ENCODE measurements at places on chromosomes 1 and 21. TPM values are rescaled to one million over a fixed set of nuclear protein-coding genes. Genes with fewer than 3 reads are reported as not detected.

CACHD1 gene
- 5.5 TPM for total RNA-seq

GRCh38 chr1:218456444-218456843, 111.3 kb downstream of the TGFB2 start:
- DNase-seq, result no peak

DNA sequence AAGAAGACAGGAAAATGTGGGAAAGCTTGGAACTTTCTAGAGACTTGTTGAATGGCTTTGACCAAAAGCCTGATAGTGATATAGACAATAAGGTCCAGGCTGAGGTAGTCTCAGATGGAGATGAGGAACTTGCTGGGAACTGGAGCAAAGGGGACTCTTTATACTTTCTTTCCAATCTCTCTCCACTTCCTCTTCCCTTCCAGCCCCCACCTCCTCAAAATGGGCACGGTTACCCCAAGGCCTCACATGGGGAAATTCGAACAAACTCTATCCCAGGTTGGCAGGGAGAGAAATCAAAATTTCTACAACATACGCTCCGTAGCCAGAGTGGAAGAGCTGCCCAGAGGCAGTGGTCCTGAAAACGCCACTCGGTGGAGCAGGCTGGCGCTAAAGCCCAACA, 15.2 kb downstream of the PPT1 start:
- DNase-seq, result no peak

DNA sequence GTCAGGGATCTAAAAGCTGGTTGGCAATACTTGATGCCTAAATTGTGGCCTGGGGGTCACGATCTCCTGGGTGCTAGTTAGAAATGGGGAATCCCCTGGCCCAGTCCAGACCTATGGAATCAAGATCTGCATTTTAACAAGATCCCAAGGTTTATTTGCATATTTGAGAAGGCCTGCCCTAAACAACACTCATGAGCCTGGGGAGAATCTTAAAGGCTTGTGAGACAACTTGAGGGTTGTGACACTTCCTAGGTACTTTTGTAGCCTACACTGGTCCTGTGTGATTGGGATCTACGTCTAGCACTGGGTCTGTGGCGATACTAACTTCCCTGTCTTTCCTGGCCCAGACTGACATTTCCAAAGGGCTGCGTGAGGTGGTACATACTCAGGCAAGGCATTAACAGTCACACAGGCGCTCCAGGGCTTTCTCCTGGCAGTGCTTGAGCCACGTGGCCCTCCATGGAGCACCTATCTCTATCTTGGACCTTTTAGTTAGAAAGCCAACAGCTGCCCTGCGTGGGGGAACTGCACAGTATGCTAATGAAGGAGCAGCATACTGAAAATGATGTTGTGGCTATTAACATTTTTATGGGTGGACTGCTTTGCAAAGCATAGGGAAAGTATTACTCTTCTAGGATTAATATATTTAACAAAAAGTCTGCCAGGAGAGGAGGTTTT, 263.1 kb downstream of the ST6GALNAC3 start:
- no peak for DNase-seq

- DNase-seq, result no peak
Measured at GRCh38 chr1:78101051-78101450, 55.3 kb downstream of the GIPC2 start.

SELENBP1 gene
- 372 TPM for total RNA-seq

DNA sequence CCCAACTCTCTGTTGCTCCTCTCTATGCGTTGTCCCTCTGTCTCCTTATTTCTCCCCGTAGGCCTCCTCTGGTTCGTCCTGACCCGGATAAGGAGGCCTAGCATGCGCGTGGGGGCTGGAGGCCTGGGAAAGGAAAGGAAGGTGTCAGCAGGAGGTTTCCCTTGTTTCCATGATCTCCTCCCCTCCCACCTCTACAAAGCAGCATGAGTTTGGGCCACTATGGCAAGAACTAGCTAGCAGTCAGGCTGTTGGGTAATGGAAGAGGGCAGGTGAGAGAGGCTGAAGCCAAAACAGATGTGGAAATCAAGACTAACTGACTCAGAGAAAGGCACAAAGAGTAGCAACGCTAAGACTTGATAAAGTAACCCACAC, 687 bp upstream of the SEMA6C start:
- no peak for DNase-seq

DNA sequence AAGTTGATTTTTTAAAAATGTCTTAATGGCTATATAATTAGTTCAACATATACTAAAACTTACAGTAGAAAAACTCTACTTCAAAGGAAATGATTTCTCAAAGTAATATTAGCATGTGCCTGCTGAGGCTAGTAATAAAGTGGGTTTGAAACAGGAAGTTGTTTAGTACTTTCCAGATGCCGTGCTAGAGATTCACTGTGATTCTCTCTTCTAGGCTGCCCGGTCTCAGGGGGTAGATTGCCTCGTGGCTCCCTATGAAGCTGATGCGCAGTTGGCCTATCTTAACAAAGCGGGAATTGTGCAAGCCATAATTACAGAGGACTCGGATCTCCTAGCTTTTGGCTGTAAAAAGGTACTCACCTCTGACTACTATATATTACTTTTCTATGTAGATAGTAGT, 9.1 kb downstream of the EXO1 start:
- DNase-seq, result no peak

DNA sequence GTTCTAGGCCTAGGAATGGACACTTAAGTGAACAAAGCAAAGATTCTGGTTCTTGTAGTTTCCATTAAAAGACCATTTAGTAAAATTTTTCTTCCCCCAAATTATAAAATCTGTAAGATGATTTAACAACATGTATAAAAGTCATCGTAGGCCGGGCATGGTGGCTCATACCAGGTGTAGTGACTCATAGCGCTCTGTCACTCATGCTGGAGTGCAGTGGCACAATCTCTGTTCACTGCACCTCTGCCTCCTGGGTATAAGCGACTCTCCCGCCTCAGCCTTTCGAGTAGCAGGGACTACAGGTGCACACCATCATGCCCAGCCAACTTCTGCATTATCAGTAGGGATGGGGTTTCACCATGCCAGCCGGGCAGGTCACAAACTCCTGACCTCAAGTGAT, 9.1 kb downstream of the ASPM start:
- no peak for DNase-seq

- no peak for DNase-seq
Measured at GRCh38 chr21:41258617-41259016, 58.0 kb upstream of the FAM3B start.

All from Peyer's patch (tissue), 4 donors.